ENCODE measurements at places on chromosomes 16 and 17. TPM values are rescaled to one million over a fixed set of nuclear protein-coding genes. Genes with fewer than 3 reads are reported as not detected.

The SOCS1 gene
- total RNA-seq, result 1.3 TPM

The AOC2 gene
- not detected for total RNA-seq

The ALG1 gene
- 12.0 TPM for total RNA-seq

The TMEM92 gene
- total RNA-seq, result 5.6 TPM

The CMTM1 gene
- 0.85 TPM for total RNA-seq

The SPECC1 gene
- total RNA-seq, result 41.9 TPM

The MRPL10 gene
- 54.8 TPM for total RNA-seq

The IL17C gene
- total RNA-seq, result not detected

The CRHR1 gene
- total RNA-seq, result 1.2 TPM

The LGALS9B gene
- not detected for total RNA-seq

The SEPTIN1 gene
- not detected for total RNA-seq

The DNASE1L2 gene
- not detected for total RNA-seq

The GP1BA gene
- not detected for total RNA-seq

The SPATA22 gene
- not detected for total RNA-seq

The RAB26 gene
- 1.9 TPM for total RNA-seq

The NEUROD2 gene
- total RNA-seq, result not detected

The ZCCHC14 gene
- total RNA-seq, result 6.3 TPM

The ITGAX gene
- 1.8 TPM for total RNA-seq

The RGS9 gene
- total RNA-seq, result 3.8 TPM

The GUCY2D gene
- not detected for total RNA-seq

The OMG gene
- not detected for total RNA-seq

The KRTAP9-4 gene
- total RNA-seq, result not detected

The CHTF18 gene
- 7.9 TPM for total RNA-seq

The CACNG1 gene
- not detected for total RNA-seq

The SOST gene
- total RNA-seq, result 4.2 TPM

Data from H4 (cell line).